RWPE2 (cell line): ENCODE measurements at places on chromosomes 7 and 10.

- no peak for DNase-seq
These were observed 96.9 kb upstream of the RHEB start for GRCh38 chr7:151616443-151617213.

GRCh38 chr7:96794063-96794462 lies 84.4 kb upstream of the SEM1 start:
- no peak for DNase-seq

DNA sequence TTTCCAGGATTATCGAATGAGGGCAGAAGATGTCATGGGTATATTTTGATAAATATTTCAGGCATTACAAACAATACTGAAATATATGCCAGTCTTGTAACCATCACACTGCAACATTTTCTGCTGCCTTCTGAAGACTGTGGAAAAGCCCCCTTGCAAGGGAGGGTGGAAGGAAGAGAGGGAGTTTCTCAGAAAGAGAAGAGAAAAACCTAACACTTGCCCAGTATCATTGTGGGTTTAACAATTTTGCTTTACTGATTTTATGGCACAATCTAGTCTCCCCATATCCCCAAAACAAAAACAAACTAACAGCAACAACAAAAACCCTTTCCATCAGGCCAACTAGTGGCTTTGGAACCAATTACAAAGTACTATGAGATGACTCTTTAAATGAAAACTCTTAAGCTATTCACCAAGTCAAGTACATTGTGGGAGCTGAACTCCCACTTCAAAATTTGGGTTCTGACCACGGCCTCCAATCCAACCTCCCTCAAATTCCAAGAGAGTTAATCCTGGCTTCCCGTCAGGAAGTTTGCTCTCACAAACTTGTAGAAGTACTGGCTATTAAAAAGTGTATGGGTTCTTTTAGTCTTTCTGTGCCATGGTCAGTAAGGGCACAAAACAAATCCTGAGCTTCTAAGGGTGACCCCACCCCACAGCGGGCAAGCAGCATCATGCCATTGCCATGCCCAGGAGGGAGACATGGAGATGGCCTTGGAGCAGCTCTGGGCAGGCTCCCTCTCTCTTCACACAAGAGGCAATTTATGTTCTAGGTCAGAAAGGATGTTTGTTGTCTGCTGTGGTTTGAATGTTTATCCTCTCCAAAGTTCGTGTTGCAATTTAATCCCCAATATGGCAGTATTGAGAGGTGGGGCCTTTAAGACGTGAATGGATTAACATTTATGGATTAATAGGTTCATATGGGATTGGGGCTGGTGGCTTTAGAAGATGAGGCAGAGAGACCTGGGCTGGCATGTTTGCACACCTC lies 96.3 kb downstream of the JAZF1 start:
- no peak for DNase-seq

GRCh38 chr7:32255036-32255435 lies 184.8 kb upstream of the PDE1C start:
- DNase-seq, result no peak

GRCh38 chr7:29806208-29806994 lies at the start of gene WIPF3:
TSS of gene WIPF3 (plus strand) at chr7:29806508. CDS start at chr7:29834725, 28,217 bp downstream.
- DNase-seq, result peak; percentile 56

DNA sequence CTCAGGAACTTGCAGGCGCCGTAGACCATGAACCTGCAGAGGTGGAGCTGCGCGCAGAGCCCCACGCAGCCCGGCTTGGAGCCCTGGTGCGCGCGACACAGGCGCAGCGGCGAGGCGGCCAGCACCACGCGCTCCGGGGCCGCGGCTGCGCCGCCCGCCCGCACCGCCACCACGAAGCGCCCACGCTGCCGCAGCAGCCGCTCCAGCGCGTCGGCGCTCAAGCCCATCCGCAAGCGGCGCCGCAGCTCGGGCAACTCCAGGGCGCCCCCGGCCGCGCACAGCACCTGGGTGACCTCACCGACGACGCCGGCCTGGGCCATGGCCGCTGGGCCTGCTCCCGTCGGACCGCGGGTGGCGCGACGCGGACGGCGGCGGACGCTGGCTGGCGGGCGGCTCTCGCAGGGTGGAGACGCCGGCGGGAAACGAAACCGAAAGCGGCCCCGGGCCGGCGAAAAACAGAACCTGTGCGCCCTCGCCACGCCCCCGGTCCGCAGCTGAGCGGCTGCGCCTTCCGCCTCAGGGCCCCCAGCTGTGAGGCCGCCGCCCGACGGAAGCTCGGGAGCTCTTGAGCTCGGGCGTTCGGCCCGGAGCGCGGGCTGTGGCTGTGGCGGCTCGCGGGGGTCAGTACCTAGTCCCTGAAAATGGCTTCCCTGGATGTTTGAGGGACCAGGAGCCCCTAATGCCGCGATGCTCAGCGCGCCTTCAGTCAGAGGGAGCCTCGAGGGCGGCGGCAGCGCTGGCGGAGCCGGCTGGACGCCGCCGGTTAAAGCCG lies at the start of gene PARP12:
Gene PARP12 (minus strand): TSS at position 424 of the 772 bp plus-strand sequence. CDS start 104 bp downstream, at position 320.
- no peak for DNase-seq

DNA sequence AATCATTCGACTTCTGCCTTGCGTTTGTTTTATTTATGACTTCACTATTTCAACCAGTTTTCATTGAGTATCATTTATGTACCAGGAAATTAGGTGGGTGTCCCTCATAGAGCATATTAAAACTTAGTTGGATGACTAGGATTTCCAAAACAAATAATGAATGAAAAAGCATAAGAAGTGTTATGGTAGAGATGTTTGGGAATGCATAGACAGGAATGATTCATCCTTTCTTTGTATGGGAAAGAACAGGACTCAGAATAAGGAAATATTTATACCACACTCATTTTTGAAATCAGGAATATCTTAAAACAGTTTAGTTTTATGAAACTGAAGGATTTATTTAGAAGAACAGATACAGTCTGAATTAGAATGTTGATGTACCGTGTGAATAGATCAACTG lies 315.7 kb downstream of the EXOC4 start:
- no peak for DNase-seq

GRCh38 chr10:70537398-70538194 lies 59.0 kb downstream of the PALD1 start:
- DNase-seq, result no peak

- no peak for DNase-seq
These were observed 135.8 kb upstream of the NPS start for GRCh38 chr10:127413326-127413725.

- DNase-seq, result no peak
These were observed 666 bp downstream of the SVIL start for GRCh38 chr10:29634105-29634504.

- DNase-seq, result no peak
These were observed 4.8 kb upstream of the CPXM2 start for GRCh38 chr10:123896246-123896927.

- no peak for DNase-seq
These were observed 81.2 kb downstream of the HIPK2 start for GRCh38 chr7:139696552-139696951.
